ENCODE measurements at places on chromosomes 2 and 18.

- no peak for DNase-seq
Measured at GRCh38 chr2:98517636-98518035, 73.0 kb downstream of the INPP4A start.

DNA sequence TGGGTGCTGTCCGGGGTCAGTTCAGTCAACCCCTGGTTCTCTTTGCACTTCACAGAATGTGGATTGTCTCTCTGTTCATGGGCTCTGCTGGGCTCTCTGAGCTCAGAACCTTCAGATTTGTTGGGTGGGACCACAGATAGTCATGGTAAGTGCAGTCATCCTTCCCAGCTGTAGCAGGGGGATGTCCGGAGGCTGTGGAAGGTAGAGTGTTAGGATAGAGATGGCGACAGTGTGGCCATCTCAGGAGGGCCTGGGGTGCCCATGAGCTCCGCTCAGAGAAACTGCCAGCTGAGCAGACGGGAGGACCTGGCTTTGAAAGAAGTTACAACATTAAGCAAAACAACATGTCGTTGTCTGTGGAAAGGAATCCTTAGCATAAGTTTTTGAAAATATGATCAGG, 149.8 kb downstream of the FAM210A start:
- DNase-seq = no peak

- no peak for DNase-seq
Measured at GRCh38 chr2:35830833-35831232, 524.7 kb upstream of the CRIM1 start.

DNA sequence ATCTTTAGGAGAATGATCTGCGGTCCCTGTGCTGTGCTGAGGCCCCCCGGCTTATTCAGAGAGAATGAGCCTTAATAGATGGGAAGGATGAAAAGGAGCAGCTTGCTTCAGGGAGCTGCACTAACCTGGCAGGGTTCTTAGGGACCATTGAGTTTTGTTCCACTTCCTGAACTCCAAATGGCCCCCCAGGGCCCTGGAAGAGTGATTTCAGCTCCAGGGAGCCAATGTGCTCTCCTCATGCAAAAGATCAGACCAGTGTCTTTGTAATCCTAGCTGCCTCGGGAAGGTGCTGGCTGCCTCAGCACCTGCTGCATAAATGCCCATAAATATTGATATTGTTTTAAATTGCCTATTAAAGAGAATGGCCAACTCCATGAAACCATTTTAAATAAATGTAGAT, 210.2 kb downstream of the NCK2 start:
- peak; percentile 60 for DNase-seq

GRCh38 chr2:54901224-54901986, 148.8 kb downstream of the RTN4 start:
- DNase-seq = no peak

DNA sequence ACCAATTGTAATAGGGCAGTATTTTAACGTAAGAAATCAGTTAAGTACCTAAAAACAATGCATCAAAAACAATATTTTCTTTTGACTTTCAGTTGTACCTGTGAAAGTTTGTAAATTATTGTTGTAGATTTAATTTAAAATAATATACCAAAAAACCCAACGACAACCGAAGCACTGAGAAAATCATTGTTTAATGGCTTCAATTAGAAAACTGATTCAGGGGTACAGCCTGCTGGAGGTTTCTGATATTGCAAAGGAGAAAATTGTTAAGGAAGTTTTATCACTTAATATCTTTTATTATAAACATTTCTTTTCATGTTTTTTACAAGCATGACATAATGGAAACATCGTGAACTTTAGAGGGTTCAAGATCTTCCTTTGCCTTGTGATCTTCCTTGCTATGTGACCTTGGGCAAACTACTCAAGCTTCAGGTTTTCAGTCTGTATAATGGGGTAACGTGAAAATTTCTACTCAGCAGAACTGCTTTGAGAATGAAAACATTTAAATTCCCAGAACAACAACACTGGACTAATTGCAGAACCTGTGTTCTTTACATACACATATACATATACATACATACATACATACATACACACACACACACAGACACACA, 76.3 kb upstream of the GLS start:
- peak; percentile 73 for DNase-seq

DNA sequence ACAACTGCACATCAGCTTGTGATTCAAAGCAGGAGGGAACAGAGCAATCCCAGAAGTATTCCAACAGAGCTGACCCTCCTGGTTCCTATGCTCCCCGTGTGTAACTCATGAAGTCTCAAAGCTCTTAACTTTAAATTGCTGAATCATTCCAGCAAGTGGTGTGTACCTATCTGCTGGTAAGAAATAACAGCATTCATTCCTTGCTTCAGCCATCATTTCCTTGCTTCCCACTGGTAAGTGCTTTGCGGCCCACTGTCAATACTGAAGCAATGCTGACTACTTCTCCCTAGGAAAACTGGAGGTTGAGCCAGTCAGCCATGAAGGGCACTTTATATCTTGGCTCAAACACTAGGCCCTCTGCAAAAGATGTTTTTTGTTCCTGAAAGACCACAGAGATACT, 222.4 kb downstream of the EXOC6B start:
- no peak for DNase-seq

- DNase-seq = no peak
Measured at GRCh38 chr18:49277395-49278036, 182.9 kb downstream of the DYM start.

DNA sequence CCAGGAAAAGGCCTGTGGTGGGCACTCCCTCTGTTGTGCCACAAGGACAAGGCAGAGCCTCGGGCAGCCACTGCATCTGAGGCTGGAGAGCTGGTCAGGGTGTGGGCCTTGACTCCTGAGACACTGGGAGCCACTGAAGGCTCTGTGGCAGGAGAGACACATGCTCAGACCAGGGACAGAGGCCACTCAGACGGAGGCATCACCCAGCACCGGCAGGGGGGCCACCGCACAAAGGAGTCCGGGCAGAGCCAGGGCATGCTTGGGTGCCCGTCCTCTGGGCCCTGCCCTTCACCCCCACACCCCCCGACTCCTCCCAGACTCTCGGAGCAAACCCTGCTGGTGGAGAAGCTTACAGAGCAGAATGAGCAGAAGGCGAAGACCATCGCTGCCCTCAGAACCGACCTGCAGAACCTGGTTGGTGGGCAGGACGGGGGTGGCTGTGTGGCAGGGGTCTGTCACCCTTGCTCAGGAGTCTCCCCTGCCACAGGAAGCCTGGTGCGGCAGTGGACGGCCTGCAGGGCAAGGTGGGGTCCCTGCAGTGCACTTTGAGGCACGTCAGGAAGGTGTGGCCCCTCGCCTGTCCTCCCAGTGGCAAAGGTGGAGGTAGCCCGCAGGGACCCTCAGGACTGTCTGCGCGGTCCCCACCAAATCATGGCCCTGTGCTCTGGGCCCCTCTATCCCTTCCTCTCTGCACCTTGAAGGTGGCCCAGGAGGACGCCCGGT, 26.0 kb downstream of the CROCC2 start:
- DNase-seq = no peak

DNA sequence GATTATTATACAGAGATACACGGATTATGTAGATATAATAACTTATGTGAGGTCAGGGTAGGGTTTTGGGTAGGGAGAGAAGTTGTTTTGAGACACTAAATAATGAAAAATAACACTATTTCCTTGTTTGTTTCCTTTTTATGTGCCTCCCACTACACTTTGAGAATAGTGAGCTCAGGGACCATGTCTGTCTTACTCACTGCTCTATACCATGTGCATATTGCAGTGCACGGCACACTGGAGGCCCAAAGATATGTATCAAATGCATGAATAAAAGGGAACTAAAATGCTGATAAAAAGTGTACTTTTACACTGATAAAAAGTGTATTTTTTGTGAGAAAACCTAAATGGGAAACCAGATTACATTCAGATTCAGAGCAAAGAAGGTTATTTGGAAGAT, 151.4 kb upstream of the NABP1 start:
- no peak for DNase-seq

DNA sequence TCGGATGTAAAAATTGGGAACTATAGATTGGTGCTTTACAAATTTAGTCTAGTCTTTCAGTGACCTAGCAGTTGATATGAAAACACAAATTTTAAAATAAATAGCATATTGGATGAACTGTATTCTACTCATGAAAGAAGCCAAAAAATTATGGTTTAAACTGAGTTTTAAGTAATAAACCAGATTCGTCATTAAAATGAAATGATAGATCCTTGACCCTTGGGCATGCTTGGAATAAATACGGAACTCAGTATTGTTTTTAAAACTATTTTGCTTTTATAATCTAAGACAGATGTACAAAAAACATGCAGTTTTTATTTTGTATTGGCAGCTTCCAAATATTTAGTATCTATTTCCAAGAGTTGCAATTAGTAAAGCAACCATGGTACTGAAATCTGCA, 34.6 kb upstream of the TBR1 start:
- no peak for DNase-seq

DNA sequence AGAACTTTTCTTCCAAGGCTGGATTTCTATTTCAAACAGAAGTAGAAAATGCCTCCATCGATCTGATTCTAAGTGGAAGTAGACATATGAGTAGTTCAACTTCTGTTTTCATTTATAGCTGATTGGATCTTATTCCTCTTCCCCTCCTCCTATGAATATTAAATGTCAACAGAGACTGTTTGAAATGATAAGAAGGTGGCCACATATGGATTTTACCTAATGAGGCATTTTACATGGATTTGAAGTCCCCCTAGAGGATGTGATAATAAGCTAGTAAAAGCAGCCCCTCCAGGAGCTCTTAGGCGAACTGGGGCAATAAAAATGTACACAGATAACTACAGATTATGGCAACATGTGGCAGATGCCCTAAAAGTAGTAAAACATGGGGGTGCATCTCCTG, 71.0 kb downstream of the UPP2 start:
- peak; percentile 36 for DNase-seq

GRCh38 chr2:5203134-5203755, 488.9 kb upstream of the SOX11 start:
- DNase-seq = no peak

DNA sequence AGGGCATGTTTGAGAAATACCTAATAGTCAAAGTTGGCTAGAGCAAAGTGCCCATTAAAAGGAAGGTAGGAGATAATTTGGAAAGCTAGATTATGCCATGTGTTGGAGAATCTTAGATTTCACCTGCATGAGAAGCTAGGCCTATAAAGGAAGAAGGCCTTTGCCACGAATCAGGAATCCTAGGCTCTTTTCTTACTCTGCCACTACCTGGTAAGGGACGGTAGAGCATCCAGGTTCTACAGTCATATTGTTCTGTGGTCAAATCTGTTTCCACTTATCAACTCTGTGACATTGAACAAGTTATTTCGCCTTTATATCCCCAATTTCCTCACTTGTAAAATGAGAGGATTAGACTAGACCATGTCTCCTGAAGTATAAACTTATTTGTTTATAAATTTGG, 3.6 kb upstream of the KCNJ3 start:
- DNase-seq = no peak

GRCh38 chr2:107743274-107743673, 83.4 kb upstream of the RGPD4 start:
- no peak for DNase-seq

DNA sequence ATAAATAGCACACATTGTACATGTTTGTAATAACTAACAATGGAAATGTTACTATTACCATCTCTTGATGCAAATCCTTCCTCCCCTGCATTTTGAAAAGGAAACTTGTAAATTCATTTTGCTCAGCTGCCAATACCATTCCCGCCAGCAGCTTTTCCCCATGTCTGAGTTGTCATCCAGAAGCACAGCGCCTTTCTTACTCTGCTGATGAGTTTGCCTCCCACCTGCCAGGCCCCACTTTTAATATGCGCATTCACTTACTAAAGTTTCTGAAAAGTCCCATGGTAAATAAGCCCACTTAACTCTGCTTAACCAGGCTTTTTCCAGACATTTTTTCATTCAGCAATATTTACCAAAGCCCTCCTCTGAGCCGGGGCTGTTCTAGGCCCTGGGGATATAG, 3.9 kb downstream of the CHST10 start:
- DNase-seq = peak; percentile 91

DNA sequence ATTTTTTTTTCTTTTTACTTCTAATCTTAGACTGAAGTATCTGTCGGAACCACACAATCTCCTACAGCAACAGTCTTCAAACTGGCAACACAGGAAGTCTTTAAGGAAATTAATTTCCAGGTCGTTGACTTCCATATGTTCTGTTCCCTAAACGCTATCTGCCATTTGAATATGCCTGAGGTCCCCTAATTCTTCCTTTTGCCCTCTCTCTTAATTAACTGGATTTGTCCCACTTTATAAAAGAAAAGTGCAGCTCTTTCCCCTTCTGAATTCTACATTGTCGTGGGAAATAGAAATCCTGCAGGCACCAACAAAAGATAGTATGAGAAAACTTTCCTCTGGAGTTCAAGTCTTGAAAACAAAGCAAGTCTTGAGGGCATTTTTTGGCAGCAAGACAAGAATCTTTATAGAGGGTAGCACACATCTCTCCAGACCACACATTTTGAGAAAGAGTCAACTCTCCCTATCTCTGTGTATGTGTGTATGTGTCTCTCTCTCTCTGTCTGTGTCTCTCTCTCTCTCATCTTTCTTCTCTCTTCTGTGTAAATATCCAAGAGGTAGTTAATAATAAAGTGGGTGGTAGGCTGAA, 879.8 kb downstream of the SOCS6 start:
- DNase-seq = peak; percentile 33

- no peak for DNase-seq
Measured at GRCh38 chr2:167875529-167875928, 371.9 kb downstream of the STK39 start.

GRCh38 chr2:37156857-37157714, at the start of gene EIF2AK2:
Gene EIF2AK2 (minus strand): TSS chr2:37156980. CDS start chr2:37147806, 9,174 bp downstream.
- DNase-seq = peak; percentile 86

DNA sequence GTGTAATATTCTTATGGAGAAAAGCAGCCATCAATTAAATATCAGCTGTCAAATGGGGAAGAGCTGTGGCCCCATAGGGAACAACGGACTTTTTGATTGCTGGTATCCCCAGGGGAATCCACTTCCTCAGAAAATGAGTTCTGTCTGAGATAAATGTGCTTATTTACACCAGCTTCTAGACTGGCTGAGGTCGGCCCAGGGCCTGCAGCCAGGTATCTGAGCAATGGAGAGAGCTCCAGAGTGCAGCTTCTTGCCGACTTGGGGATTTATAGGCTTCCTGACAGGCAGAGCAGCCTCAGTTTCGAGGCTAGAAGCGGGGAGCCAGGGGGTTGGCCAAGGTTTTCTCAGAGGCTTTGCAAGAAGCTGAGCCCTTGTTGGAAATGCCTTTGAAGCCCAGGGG, 67.2 kb downstream of the MCFD2 start:
- peak; percentile 40 for DNase-seq

- no peak for DNase-seq
Measured at GRCh38 chr2:241763551-241764274, 12.9 kb upstream of the GAL3ST2 start.
